ENCODE measurements at places on chromosomes 4 and X.

DNA sequence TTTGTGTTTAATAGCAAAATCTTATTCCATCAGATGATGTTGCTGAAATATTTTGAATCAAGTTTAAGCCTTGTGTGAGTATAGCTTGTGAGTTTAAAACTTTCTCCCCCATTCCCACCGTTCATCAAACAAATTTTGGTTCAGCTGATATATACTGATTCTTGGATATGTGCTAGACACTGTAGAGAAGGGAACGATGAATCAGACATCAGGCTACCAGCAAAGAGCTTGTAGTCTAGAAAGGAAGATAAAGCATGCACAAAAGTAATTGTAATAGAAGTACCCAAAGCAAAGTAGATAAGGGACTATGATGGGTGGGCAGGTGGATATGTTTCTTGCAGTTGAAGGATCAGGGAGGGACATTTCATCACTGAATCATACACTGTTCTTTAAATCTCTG is 131.9 kb downstream of the AKAP4 start:
- DNase-seq = no peak

DNA sequence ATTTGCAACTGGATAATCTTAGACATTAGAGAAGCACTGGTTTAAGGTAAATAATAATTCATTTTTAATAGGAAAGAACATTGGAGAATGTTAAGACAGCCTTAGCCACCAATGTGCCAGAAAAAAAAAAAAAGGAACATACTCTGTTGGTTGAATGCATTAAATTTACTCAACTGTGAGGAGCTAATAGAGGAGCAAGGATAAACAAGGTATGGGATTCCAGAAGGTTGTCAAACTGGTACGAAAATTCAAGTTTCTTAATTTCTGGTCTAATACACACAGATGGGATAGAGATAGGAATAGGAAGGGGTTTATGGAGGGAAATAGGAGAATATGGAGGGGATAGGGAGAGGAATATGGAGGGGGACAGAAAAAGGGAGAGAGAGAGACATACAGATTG is 1096.6 kb downstream of the ARAP2 start:
- no peak for DNase-seq

DNA sequence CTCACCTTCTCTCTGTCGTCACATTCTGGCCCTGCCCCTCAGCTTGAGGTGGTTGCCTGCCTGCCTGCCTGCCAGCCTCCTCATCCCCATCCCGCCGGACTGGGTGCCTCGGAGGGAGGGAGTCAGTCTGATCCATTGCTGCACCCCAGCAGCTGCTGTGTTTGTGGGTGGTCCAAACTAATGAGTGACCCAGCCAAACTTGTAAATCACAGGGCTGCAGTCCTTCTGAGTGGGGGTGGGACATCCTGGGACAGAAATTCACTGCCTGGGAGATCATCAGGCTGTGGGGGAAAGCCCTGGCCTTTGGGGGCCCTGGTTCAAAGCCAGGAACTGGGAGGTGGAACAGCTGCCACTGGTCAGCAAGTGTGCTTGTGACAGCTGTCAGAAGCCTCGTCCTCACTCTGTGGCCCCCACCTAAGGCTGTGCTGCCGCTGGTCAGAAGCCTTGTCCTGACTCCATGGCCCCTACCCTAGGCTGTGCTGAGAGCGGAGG is 5.6 kb downstream of the GPR78 start:
- DNase-seq = no peak

DNA sequence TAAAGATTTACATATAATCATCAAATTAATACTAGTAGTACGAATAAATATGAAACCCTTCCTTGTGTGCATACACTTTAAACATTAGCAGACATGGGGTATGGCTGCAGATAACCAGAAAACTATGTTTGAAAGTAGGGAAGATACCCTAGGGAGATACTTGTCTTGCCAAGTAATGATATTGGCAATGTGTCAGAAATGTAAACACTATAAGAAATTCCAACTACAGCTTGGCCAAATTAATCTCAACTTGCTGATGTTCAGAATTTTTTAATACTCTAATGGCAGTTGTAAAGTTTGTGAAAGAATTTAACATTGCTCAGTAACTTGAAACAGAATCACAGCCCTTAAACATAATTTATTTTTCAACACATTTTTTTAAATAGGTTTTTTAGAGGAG is 27.4 kb upstream of the HPGD start:
- no peak for DNase-seq

GRCh38 chr4:14340321-14340720 is 662.0 kb upstream of the CPEB2 start:
- no peak for DNase-seq

GRCh38 chr4:178480105-178480504 is 1037.9 kb upstream of the AGA start:
- DNase-seq = no peak

DNA sequence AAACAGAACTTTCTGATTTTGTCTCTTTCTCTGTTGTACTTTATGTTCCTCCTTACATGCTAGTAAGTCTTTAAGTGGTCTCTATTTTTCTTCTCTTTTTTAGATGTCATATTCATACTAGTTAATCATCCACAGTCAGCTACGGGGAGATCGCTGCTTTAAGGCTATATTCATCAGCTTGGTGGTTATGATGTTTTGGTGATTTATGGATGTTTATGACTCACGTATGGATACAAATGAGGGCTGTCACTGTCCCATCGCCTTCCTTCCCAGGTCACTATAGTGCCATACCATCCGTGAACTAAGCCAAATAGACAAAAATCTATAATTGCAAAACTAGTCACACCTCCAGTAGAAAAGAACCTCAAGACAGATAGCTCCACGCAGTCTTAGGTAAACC is 296.8 kb upstream of the AADAT start:
- DNase-seq = no peak

GRCh38 chr4:184039963-184040383 is 134.9 kb downstream of the STOX2 start:
- no peak for DNase-seq

- no peak for DNase-seq
Observed at GRCh38 chr4:56843421-56843899, 22.0 kb upstream of the SPINK2 start.

GRCh38 chr4:46503739-46504138 is 113.8 kb upstream of the GABRA2 start:
- no peak for DNase-seq

Data from stimulated activated CD8-positive, alpha-beta memory T cell treated with anti-CD3 and anti-CD28 coated beads, Interleukin-15, amount 100 ng/mL, for 4 hours (primary cell).